Eye (tissue), 1 donor: ENCODE measurements at places on chromosomes 12 and 14.

- DNase-seq = no peak
Measured at GRCh38 chr14:59481407-59481806, 2.8 kb downstream of the L3HYPDH start.

DNA sequence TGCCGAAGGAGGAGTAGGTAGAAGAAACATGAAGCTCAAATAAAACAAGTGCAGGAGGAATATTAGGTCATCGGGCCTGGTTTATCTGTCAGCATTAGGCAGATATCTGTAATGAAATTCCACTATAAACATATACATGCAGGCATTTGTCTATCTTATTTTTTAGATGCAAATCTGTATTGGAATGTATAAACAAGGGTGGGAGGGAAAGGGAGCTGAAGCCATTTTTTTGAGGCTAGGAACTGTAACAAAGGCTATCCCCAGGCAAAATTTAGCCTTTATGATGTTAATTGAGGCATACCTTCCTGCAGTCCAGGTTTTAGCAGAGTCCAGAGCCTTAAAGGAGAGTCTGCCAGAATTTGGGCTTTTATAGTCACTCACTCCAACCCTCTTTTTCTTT, 72.5 kb downstream of the PHLDA1 start:
- no peak for DNase-seq

DNA sequence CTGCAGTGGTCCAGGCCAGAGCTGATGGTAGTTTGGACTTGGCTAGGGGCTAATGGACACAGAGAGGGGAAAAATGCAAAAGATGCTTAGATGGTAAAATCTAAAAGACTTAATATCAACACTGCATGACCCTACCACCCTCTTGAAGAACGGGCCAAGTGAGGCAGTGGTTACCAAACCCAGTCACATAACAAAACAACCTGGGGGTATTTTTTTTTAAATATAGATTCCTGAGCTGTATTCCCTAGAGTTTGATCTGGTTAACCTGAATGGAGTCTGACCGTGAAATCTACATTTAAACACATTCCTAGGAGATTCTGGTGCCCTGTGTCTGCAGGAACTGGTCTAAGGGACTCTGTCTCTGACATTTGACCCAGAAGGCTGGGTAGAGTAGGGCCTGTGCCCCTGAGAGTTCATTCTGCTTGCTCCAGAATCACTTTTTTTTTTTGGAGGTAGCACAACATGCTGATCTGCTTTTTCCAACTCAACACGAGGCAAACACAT, 15.7 kb downstream of the ABHD4 start:
- DNase-seq = no peak

GRCh38 chr12:123085730-123086487, 65.0 kb downstream of the PITPNM2 start:
- DNase-seq = no peak

DNA sequence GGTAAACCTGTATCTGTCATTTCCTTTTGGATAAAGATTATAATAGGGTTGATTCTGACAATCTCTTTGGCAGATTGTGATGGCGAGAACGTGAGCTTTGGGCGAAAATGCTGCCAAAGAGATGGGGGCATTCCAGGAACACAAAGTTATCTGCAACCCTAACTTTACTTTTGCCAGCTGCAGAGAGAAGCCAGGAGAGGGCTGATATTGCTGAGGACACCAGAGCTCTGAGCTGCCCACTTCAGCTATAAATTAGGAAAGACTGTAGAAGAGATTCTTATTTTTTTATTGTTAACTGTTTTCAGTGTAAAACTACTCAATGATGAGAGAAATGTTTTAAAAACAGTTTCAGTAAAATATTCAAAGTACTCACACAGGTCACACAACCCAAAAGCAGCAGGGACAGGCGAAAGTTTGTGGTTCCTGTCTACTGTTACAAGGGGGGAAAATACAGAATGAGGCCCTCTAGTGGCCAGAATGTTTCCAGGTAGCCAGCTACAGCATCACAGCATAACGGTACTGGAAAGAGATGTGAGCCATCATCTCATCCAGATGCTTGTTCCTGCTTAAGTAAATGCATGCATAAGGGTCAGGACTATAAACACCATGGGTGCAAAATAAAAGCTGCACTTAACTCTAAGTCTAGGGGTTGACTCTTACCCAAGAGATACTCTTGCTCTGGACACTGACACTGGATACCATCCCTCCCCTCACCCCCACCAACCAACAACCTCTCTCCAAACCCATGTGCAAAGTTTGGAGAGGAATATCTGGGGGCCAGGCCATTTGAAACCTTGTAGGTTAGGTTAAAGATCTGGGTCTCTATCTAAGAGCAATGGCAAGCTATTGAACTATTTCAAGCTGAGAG, 498.4 kb downstream of the RMST start:
- peak; percentile 65 for DNase-seq

DNA sequence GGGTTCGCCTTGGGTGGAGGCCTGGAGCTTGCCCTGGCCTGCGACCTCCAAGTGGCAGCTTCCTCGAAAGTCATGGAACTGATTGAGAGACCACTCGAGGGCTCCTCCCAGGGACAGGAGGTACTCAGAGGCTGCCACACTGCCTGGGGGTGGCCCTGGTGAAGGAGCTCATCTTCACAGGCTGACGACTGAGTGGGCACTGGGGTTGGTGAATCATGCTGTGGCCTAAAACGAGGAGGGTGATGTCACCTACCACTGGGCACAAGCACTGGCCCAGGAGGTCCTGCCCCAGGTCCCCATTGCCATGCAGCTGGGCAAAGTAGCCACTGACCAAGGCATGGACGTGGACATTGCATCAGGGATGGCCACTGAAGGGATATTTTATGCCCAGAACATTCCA, 32.1 kb downstream of the ITPR2 start:
- no peak for DNase-seq

DNA sequence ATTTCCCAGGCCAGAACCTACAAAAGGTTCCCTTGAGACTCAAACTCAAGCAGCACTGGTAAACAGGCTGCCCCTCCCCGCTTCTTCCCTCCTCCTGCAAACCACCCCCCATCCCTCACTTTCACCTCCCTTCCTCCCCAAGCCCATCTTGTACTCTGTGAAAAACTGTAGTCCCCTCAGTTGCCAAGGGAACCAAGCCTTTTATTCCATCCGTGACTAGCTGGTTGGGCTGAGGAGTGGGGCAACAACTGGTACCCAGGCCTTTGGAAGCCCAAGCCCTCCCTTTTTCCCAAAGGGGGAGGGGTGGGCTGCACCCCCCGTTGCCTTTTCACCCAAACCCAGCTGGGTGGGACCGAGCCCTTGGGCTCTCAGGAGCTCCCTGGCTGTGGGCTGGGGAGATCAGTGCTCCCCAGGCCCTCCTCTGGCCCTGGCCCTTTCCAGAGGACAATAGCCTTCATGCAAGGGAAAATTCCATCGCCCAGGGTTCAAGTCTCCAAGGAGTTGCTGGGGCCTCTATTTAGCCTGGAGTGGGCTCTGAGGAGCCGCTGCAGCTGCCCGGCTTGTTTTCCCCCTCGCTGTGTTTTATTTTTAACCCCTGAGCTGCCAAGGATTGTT, 61.9 kb downstream of the ZFP36L1 start:
- peak; percentile 93 for DNase-seq

DNA sequence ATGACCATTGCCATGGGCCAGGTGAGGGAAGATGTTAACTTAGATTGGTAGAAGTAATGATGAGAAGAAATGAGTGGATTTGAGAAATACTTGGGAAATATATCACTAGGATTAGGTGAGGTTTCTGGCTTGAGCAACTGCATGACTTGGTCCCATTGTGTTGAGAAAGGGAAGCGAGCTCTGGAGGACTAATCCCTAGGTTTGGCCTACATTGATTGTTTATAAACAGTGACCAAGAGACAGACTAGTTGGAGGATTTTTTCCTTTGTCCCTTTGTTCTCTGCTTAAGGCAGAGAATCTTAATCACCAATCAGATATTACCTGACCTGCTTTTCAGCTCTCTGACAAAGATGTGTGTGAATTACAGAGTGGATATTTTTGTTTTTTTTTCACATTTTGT, 100.5 kb downstream of the AEBP2 start:
- no peak for DNase-seq

- DNase-seq = no peak
Measured at GRCh38 chr12:29844667-29845066, 60.9 kb upstream of the TMTC1 start.
